Adipocyte (in vitro differentiated cells): ENCODE measurements at places on chromosomes 2 and 18.

DNA sequence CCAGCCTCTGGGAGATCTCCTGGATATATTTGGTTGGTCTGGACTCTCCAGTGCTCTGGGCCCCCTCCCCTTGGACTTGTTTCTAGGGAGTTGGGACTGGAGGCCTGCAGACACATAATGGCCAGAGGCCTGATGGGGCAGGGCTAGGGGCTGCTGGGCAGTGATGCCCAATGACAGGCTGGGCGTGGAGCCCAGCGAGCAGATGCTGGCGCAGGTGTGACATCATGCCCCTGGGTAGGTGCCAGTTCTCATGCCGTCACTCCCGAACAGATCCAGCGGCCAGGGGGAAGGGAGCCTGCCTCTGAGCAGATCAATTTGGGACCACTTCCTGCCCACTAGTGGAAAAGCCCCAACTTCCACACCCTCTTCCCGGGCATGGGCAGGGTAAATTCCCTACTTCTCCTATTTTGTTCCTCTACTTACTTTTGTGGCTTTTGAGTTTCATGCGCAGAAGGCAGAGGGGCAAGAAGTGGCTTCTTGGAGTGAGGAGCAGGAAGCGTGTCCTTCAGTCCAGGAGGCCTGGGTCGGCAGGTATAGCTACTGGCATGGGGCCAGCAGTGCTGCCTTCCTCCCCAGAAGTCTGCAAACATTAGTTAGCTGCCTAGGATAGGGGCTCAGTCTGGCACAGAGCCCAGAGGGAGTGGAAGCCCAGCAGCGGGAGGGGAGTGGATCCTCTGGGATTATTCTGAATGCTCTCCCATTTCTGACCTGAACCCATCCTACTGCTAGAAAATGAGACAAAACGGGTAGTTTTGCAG lies 6.1 kb downstream of the MPV17 start:
- DNase-seq, result no peak

- DNase-seq, result no peak
These were observed 1.1 kb upstream of the BOLL start for GRCh38 chr2:197786010-197786877.

DNA sequence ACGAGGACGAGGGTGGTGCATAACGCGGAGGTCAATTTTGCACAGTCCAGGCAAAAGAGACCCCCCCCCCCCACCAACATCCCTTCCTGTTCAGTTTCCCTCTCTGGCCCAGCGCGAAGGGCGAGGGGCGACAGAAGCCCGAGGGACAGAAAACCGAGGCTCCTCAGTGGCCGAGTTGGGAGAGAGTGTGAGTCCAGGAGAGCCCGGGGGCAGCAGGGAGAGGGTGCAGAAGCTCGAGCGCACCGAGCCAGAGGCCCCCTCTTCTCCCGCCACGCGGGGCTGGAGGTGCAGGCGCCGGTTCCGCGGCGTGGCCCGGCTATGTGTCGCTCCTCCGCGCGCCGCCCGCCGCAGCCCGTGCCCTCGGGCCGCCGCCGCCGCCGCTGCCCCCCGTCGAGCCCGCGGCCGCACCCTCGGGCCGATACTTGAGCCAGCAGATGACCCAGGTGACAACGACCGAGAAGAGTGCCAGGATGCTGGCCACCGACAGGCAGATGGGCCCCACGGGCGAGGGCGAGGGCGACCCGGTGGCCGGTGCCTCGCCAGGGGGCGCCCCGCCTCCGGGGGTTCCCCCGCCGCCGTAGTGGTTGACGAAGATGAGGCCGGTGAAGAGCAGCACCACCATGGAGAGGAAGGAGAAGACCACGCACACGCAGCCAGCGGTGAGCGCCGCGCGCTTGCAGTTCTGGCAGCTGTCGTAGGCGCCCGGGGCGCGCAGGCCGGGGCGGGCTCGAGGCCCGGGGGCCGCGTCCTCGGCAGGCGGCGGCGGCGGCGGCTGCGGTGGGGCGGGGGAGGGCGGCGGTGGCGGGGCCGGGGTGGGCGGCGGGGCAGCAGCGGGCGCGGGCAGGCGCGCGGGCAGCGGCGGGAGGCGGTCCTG lies 20.2 kb upstream of the PAX3 start:
- peak; percentile 72 for DNase-seq

GRCh38 chr2:53498210-53498609 lies 269.4 kb upstream of the CHAC2 start:
- DNase-seq, result peak; percentile 89

DNA sequence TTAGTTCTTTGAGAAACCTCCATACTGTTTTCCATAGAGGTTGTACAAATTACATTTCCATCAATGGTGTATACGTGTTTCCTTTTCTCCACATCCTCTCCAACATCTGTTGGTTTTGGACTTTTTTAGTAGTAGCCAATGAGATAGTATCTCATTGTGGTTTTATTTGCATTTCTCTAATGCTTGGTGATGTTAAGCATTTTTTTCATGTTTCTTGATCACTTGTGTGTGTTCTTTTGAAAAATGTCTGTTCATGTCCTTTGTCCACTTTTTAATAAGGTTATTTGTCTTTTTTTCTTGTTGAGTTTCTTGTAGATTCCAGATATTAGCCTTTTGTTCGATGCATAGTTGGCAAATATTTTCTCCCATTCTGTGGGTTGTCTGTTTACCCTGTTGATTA lies 392.3 kb upstream of the ZEB2 start:
- DNase-seq, result peak; percentile 1

- DNase-seq, result peak; percentile 92
These were observed 25.0 kb upstream of the FN1 start for GRCh38 chr2:215460682-215461382.

DNA sequence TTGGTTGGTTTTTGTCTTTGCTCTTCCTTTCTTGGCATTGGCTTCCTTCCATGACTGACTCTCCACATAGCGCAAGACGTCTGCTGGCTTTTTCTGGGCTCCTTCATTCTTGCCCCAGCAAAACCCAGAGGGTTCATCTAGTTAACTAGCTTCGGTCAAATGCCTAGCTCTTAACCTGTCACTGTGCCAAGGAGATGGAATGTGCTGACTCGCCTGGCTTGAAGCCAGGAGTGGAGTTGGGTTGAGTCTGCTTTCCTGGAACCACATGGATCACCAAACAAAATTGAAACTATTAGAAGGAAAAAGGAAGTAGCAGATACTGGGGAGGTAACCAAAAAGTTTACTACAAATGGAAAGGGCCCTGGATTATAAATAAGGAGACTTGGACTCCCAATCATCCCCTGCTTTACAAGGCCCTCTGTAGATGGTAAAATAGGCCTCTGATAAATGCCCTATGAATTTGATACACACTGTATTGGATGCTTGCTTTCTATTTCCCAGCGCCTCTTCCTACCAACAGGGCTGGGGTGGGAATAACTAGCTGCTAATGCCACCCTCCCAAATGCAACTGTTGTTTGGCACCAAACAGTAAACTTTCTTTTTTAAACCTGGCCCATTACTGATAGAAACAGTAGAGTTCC lies 11.3 kb downstream of the MALT1 start:
- peak; percentile 74 for DNase-seq

DNA sequence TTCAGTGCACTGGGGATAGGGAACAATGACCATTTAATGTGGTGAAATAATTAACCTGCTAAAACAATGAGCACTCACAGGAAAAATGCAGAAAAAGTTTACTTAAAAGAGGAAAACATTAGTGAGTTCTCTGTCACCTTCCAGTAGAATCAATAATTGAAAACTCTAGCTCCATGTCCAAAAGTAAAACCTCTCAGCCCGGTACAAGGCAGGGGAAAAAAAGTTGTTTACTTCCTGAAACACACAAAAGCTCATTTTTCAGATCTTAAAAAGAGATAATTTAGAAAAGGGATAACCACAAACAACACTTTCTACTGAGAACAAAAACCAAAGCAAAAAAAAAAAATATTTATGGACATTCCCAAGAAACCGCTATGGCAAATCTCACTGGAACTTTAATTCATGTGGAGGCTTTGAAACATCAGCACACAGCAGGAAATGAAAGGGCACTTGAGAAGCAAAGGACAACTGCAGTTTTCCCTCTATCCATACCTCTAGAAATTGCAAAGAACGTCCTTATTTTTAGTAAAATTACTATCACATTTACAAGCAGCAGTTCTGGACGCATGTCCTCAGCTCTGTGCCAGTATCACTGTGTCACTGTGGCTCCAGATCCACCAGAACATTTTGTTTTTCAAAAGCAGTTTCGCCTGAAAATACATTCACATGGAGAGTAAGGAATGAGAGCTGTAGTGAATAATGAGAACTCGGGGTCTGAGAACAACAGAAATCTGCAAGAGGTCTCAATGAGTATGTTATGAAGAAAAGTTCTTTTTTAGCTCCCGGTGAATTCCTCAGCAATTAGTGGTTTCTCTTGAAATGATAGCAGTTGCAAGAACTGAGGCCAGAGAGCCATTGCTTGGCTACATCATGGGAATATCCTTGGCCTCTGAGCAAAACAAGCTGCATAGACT lies 44.7 kb upstream of the DNAH7 start:
- peak; percentile 79 for DNase-seq

- DNase-seq, result peak; percentile 87
These were observed 44.6 kb downstream of the HAUS1 start for GRCh38 chr18:46148810-46149209.

DNA sequence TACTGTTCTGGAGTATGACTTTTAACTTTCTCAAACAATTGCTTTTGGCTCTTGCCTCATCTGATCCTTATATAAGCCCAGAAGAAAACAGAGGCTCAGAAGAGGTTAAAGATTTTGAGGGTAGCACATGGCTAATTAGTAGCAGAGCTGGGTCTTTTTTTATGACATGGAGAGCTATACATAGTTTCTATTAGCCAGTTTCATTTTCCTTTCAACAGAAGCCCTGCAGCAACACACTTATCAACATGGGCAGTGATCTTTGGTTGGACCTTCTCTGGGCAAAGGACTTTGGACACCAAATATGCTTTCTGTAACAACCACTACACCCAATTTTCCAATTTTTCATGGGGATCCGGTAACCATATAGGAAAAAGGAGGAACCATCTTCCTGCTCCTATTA lies 64.9 kb downstream of the NCKAP5 start:
- DNase-seq, result no peak

- peak; percentile 52 for DNase-seq
These were observed 15.8 kb downstream of the KCTD18 start for GRCh38 chr2:200494048-200494447.

DNA sequence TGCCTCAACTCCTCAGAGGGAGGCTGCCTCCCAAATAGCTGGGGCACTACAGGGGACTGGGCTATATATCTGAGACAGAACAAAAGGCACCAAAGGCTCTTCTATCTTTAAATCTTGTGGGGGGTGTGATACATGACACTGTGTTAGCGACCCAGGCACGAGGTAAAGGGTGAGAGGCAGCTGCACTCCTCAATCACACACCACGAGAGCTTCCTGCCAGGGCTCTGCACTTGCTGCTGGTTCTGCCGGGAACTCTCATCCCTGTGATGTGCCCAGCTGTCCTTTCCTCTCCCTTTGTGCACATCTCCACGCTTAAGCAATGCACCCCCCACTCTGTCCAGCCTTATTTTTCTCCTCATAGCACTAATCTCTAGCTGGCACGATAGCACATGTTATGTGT lies 32.4 kb downstream of the NPC1 start:
- DNase-seq, result no peak

GRCh38 chr2:18975506-18976167 lies 382.8 kb downstream of the OSR1 start:
- no peak for DNase-seq

DNA sequence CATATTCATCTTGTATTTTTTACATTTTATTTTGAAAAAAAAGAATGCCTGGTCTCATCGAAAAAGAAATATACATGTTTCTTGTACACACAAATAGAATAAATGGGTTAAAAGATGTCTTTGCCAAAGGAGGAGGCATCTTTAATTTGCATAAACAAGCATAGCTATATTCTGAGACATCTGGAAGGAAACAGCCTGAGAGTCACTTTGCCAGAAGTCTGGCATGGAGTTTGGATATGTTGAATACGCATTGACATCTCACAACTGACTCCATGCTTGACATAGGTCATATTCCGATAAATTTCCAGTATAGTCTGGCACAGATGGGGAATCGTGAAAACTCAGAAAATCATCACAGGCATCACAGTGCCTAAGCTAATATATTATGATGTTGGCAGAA lies 1317.5 kb upstream of the CELF4 start:
- no peak for DNase-seq

DNA sequence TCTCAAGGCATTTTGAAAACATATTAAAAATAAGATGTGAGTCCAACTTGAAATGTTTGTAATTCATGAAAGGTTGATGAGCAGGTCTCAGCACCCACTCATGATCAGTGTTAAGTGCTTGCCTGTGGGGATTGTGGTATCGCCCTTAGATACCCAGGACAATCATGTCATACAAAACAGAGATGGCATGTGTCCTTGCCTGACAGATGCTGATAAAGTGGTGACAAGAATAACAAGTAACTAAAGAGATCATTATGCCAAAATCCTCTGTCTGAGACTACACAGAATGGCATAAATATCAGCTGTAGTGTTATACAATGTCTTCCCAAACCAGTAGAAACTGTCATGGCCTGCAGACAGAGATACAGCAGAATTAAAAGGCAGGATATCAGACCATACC lies 930.3 kb downstream of the SUCLG1 start:
- DNase-seq, result no peak

GRCh38 chr2:156455361-156455975 lies 19.3 kb downstream of the GPD2 start:
- DNase-seq, result peak; percentile 47

- DNase-seq, result no peak
These were observed 14.3 kb upstream of the NOL10 start for GRCh38 chr2:10704034-10704594.

GRCh38 chr18:9130195-9130594 lies 6.4 kb upstream of the ANKRD12 start:
- DNase-seq, result no peak

GRCh38 chr2:41167014-41167413 lies 715.1 kb upstream of the SLC8A1 start:
- DNase-seq, result no peak

- no peak for DNase-seq
These were observed 164.2 kb upstream of the SETBP1 start for GRCh38 chr18:44516450-44516849.

GRCh38 chr2:231277962-231278361 lies 79.5 kb downstream of the ARMC9 start:
- no peak for DNase-seq

DNA sequence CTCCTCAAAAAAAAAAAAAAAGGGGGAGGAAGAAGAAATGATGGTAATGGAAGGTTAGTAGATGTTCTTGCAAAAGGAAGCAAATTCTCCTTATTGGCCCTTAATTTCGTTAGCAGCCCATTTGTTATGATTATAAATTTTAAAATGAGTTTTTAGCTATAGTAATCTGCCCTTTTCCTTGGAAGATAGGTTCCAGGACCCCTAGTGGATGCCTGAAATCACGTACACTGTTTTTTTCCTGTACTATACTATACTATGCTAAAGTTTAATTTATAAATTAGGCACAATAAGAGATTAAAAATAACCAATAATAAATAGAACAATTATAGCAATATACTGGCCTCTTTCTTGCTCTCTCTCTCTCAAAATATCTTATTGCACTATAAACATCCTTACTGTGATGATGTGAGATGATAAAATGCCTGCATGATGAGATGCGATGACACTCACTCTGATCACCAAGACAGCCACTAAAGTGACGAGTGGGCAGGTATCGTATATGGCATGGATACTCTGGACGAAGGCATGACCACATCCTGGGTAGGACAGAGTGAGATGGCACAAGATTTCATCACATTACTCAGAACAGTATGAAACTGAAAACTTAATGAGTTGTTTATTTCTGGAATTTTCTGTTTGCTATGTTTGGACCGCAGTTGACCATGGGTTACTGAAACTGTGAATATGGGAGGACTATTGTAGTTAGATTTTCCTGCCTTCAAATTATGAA lies 87.2 kb downstream of the KCTD18 start:
- peak; percentile 56 for DNase-seq

GRCh38 chr2:44680424-44680971 lies 261.0 kb upstream of the SIX3 start:
- no peak for DNase-seq

GRCh38 chr18:1796636-1797035 lies 774.7 kb downstream of the METTL4 start:
- no peak for DNase-seq
